ENCODE measurements at places on chromosomes 16 and 17. TPM values are rescaled to one million over a fixed set of nuclear protein-coding genes. Genes with fewer than 3 reads are reported as not detected.

GRCh38 chr17:43788540-43788939 is 8.3 kb downstream of the CFAP97D1 start:
- DNase-seq, result no peak

- DNase-seq, result no peak
These were observed 153.9 kb upstream of the TBX2 start for GRCh38 chr17:61245706-61246135.

DNA sequence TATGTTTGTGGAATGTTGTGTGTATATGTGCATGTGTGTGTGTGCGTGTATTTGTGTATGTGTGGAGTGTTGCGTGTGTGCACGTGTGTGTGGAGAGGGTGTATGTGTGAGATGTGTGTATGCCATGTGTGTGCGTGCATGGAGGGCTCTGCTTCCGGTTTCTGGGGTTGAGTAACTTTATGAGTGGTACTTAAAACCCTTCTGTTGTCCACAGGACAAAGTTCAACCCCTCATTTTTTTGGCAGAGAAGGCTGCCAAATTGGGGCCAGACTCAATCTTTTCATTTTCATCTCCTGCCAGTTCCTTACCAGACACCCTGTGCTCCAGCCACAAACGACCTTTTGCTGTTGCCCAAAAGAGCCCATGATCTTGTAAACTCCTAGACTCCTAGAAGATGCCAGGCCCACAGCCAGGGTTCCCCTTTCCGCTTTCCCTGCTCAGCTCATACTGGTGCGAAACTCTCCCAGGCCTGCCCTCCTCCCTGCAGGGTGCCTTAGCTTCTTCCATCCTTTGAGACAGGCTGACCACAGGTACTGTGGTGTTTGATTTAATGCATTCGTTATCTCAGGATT is 100.2 kb downstream of the CMIP start:
- DNase-seq, result peak; percentile 55

Gene SGSM2
- total RNA-seq, result 50.0 TPM

- no peak for DNase-seq
These were observed 1.6 kb downstream of the HOXB13 start for GRCh38 chr17:48726916-48727286.

DNA sequence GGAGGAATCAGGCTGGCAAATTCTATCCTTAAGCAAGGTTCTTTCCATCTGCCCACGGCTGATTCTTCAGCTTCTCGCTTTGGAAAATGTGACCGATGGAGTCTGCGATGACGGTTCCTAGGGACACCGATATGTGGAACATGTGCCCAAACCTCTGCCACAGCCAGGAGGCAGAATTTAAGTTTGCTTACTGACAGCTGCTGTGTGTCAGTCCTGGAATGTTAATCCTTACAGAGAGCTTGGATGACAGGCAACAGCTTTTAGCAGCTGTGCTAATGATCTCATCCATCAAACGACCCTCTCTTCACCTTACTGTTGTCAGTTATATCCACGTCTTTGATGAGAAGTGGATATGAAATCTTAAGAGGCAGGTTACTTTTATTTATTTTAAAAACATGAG is 11.4 kb upstream of the MYH13 start:
- DNase-seq, result no peak

- no peak for DNase-seq
These were observed 356.0 kb downstream of the C16orf95 start for GRCh38 chr16:86961171-86961601.

- no peak for DNase-seq
These were observed 15.4 kb downstream of the CUEDC1 start for GRCh38 chr17:57939797-57940196.

Gene SLC12A3
- not detected for total RNA-seq

- DNase-seq, result peak; percentile 70
These were observed 4.8 kb downstream of the PRR11 start for GRCh38 chr17:59160157-59161025.

- peak; percentile 10 for DNase-seq
These were observed 144.7 kb downstream of the CDK5R1 start for GRCh38 chr17:32631341-32632096.
